ENCODE measurements at places on chromosomes 2 and 18.
A peak's percentile ranks its signal among the peaks of the same experiment; 100 is the strongest.

DNA sequence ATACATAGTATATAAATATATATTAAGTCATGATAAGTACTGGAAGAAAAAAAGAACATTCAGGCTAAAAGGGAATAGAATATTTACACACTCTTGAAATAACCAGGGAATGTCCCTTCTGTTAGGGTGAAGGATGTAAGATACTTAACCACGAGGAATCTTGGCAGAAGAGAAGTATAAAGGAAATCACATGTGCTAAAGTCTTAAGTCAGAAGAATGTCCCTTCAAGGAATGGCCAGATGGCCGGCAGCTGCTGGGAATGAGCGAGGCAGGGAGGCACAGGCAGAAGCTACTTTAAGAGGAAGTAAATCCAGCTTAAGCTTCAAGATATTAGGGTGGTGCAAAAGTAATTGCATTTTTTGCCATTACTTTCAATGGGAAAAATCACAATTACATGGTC lies 5.5 kb downstream of the CCDC102B start:
- H3K27me3 ChIP-seq: no peaks in the 10 kb centered on the region
- no peaks in the 10 kb centered on the region for H3K4me1 ChIP-seq
- no peak overlapping the region for H3K27ac ChIP-seq
- H3K4me3 ChIP-seq: no peak overlapping the region
- no peaks in the 10 kb centered on the region for H3K36me3 ChIP-seq
- peak; percentile 45 for DNase-seq

DNA sequence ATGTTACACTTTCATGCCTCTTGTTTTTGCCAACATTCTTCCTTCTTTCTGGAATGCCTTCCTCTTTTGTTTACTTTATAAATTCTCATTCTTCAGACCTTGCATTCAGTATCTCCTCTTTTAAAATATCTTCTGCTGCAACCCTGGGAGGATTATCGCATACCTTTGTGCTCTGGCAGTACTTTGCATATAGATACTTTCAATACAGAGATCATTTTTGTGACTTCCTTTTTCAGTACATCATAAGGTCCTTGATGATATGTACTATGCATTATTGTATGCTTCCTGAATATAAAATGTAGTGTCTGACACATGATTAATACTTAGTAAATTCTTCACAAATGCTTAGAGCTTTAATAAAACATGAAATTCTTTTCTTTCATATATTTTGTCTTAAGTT lies 538.7 kb downstream of the TRIB2 start:
- no peak overlapping the region for H3K27ac ChIP-seq
- no peaks in the 10 kb centered on the region for H3K36me3 ChIP-seq
- no peaks in the 10 kb centered on the region for H3K27me3 ChIP-seq
- no peaks in the 10 kb centered on the region for H3K4me1 ChIP-seq

- peak overlapping the region; percentile 69 for H3K4me3 ChIP-seq
- DNase-seq: no peak
- H3K4me1 ChIP-seq: peaks cover 2% of the 10 kb centered on the region
- peak overlapping the region; percentile 95 for H3K27ac ChIP-seq
Observed at GRCh38 chr18:11980163-11980493, 1.2 kb upstream of the IMPA2 start.

GRCh38 chr18:79855147-79855933 lies 57.6 kb downstream of the KCNG2 start:
- no peaks in the 10 kb centered on the region for H3K36me3 ChIP-seq
- H3K27me3 ChIP-seq: no peaks in the 10 kb centered on the region
- no peak overlapping the region for H3K4me3 ChIP-seq
- DNase-seq: no peak
- H3K4me1 ChIP-seq: no peaks in the 10 kb centered on the region

GRCh38 chr2:120899771-120900170 lies 164.1 kb downstream of the GLI2 start:
- no peak overlapping the region for H3K27ac ChIP-seq
- H3K4me3 ChIP-seq: no peak overlapping the region
- no peaks in the 10 kb centered on the region for H3K4me1 ChIP-seq
- H3K27me3 ChIP-seq: no peaks in the 10 kb centered on the region
- DNase-seq: no peak

- peaks cover 6% of the 10 kb centered on the region for H3K36me3 ChIP-seq
- no peak overlapping the region for H3K4me3 ChIP-seq
- DNase-seq: no peak
- H3K4me1 ChIP-seq: peaks cover 6% of the 10 kb centered on the region
- H3K27ac ChIP-seq: peak overlapping the region; percentile 30
- no peaks in the 10 kb centered on the region for H3K27me3 ChIP-seq
Observed at GRCh38 chr18:63339920-63340484, 20.4 kb upstream of the BCL2 start.

- peaks cover 3% of the 10 kb centered on the region for H3K27me3 ChIP-seq
- no peak overlapping the region for H3K27ac ChIP-seq
- no peaks in the 10 kb centered on the region for H3K36me3 ChIP-seq
- DNase-seq: no peak
- H3K4me1 ChIP-seq: no peaks in the 10 kb centered on the region
- no peak overlapping the region for H3K4me3 ChIP-seq
Observed at GRCh38 chr18:49747876-49748275, 65.5 kb downstream of the ACAA2 start.

DNA sequence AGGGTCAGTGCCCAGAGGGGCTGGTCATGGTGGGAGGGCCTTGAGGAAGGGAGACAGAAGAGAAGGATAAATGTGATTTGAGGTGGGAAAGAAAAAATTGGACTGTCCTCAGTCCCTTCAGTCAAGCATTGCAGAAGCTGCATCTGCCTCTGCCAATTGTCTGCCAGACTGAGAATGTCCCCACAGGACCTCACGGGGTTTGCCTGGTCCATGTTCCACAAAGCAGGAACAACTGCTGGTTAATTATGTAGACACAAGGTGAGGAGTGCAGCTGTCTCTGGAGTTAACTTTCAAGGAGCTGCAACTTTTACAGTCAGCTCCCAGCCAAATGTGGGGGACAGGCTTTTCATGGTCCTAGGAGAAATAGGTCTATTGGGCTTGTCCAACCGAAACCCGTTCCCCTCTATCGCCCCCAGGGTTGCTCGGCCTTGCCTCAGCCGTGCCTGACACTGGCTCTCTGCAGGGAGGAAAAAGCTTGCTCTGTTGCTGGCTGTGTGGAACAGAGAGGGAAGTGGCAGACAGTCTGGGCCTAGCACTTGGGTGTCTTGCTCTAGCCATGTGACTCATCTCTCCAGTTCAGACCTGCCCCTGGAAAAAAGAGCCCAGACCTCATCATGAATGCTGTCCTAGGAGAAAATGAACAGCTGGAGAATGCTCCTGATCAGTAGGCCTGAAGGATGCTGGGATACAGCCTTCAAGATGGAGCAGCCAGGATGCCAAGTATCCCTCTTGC lies 31.1 kb upstream of the PAX8 start:
- no peak for DNase-seq
- H3K27ac ChIP-seq: no peak overlapping the region
- H3K36me3 ChIP-seq: no peaks in the 10 kb centered on the region
- H3K4me3 ChIP-seq: no peak overlapping the region
- H3K27me3 ChIP-seq: no peaks in the 10 kb centered on the region

- no peak for DNase-seq
- no peaks in the 10 kb centered on the region for H3K4me1 ChIP-seq
- no peaks in the 10 kb centered on the region for H3K36me3 ChIP-seq
Observed at GRCh38 chr2:85468096-85468703, 49.7 kb downstream of the SH2D6 start.

- H3K27me3 ChIP-seq: no peaks in the 10 kb centered on the region
- no peaks in the 10 kb centered on the region for H3K36me3 ChIP-seq
- H3K4me3 ChIP-seq: no peak overlapping the region
- no peak for DNase-seq
Observed at GRCh38 chr18:11762429-11762828, 73.4 kb downstream of the GNAL start.

Data from breast epithelium (tissue), 4 donors.